ENCODE measurements at places on chromosomes 1 and 21.

DNA sequence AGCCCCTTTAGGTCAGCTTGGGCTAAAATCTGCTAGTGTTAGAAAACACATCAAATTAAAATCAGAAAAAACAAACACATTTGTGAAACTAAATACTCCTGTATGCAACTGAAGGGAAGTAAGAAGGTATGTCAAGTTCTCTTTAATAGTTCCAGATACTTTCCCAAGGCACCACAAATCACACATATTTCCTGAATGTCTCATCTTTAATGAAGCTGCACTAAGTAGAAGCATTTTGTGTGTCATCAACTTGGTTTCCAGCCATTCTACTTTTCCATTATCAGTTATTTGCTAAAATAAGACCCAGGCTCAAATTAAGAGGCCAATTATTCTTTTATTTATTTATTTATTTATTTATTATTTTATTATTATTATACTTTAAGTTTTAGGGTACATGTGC lies 34.7 kb downstream of the CRB1 start:
- DNase-seq: no peak

GRCh38 chr21:42524341-42525028 lies 10.8 kb downstream of the SLC37A1 start:
- DNase-seq: no peak

DNA sequence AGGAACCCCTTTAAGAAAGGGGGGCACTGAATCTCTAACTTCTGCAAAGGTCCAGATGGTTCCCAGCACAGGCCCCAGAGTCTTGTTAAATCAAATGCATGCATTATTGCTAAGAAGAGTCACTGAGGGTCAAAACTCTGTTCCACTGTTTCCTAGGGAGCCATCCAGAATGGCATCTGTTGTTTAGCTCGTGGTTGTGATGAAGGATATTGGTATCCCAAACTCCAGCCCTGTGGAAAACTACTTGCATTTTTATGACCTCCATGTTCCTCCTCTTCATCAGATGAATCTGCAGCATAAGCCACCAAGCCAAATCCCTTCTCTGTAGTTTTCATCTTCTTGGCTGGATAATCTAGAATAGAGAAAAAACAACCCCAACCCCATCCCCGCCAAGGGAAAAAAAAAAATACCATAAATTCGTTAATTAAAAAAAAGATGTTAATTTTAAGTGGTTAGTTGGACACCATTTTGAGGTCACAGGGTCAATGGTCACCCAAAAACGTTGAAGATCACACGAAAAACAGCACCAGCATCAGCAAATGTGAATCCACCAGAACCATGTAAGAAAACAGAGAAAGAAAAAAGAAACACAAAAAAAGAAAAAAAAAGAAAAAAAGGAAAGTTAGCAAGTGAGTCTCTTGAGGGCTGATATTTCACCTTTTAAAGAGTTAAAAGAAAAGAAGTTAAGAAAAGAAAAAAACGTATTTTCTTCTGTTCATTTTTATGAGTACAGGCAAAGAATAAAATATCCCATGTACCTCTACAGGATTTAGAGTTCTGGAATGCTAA lies 3.0 kb upstream of the RIT1 start:
- DNase-seq: no peak

DNA sequence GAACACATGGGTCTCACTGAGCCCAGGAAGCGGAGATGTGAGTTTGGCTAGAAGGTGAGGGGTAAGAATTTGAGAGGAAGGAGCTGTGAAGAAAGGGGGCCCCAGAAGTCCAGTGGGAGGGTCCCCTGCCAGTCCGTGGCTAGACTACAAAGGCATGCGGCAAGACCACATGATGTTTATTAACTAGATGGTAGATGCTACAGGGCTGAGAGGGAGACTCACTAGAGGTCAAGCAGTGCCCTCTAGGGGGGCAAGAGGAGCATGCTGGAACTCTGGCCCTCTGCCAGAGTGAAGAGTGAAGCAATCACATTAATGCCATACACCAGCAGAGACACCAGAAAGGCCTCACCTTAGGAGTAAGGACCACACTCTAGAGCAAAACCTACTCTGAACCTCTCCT lies 12.2 kb downstream of the KIAA0319L start:
- peak; percentile 42 for DNase-seq

DNA sequence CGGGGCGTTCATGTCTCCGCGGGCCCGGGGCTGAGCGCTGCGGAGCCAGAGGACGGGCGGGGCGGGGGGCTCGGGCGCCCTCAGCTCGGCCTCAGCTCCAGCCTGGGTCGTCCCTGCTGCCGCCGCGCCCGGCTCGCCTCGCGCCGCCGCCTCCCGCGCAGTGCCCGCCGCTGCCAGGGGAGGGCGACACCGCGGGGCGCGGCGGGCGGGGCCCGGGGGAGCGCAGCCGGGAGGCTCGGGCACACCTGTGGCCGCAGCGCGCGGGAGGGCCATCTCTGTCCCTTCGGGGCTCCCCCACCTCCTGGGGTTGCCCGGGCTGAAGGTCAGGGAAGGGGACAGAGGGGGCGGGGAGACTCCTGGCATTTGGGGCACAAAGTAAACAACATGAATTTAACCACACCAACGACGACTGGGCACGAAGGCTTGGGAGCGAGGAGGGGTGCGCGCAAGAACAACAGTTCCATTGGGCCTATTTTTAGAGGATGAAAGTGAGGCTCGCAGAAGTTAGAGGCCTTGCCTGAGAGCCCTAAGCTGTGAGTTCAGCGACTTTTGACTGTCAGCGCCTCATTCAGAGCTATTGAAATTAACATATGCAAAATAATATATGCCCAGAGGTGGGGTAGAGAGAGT lies at the start of gene FAM131C:
Gene FAM131C, minus strand, starts transcription at position 162 of the 630 bp plus-strand sequence. CDS start 209 bp downstream, outside the sequence.
- DNase-seq: no peak

GRCh38 chr1:197761654-197762053 lies 13.6 kb downstream of the DENND1B start:
- DNase-seq: peak; percentile 60

DNA sequence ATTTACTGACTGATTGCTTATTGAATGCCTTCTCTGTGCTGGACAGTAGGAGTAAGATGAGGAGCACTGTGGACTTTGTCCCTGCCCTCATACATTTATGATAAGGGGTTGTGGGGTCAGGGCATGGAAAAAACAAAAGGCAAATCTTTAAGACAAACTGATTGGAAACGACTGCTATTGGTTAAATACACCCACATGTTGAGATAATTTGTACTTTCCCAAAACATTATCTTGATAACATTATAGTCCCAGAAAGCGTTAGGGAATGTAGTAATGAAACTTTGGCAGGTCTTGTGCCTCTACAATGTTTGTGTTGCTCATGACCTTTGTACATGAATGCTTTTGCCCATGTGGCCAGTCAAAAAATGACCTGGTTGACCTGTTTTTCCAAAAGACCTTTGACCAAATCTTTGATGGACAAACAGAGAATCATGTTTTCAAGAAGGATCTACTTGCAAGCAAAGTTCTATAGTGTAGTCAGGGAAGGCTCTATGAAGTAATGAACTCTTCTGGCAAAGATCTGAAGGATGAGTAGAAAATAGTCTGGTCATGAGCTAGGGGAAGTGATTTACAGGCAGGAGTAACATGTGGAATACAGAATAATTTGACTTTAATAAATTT lies 50.9 kb downstream of the LEPR start:
- no peak for DNase-seq

DNA sequence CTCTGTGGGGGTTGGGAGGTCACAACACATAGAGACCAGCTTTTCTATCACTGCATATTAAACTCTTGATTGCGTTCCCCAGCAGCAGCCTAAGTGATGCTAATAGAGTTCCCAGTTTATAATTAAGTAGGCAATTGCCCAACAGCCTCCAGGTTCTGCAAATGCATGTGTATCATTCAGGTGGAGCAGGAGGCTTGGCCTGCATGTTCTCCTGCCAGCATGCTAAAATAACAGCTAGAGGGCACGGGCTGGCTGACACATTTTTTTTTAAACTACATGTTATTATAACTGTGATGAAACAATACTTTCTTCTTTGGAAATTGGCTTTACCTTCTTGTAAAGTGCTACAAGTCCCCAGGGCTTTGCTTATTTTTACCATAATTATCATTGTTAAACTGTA lies 10.4 kb downstream of the TCHH start:
- DNase-seq: no peak

GRCh38 chr1:40264354-40264781 lies 6.3 kb downstream of the ZMPSTE24 start:
- no peak for DNase-seq

- peak; percentile 58 for DNase-seq
These were observed 73.1 kb upstream of the GJB5 start for GRCh38 chr1:34681480-34682451.

Data from Jurkat, Clone E6-1 (cell line).